Left renal cortex interstitium (tissue), 4 donors: ENCODE measurements at places on chromosomes 1 and 21. TPM values are rescaled to one million over a fixed set of nuclear protein-coding genes. Genes with fewer than 3 reads are reported as not detected.

DNA sequence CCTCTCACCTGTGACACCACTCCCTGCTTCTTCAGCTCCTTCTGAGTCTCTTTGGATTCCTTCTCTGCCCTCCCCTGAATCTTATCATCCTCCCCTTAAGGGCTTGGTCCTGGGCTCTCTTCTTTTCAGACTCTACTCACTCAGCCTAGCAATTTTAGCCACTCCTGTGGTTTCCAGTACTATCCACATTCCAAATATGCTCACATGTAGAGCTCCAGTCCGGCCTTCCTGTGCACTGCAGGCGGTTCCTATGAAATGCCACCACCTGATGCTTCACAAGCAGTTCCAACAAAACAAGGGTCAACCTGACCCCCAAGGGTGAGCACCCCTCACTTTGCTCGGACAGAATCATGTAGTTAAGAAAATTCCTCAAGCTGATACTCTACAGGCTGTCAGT, 35.9 kb downstream of the MAB21L3 start:
- no peak for DNase-seq

DNA sequence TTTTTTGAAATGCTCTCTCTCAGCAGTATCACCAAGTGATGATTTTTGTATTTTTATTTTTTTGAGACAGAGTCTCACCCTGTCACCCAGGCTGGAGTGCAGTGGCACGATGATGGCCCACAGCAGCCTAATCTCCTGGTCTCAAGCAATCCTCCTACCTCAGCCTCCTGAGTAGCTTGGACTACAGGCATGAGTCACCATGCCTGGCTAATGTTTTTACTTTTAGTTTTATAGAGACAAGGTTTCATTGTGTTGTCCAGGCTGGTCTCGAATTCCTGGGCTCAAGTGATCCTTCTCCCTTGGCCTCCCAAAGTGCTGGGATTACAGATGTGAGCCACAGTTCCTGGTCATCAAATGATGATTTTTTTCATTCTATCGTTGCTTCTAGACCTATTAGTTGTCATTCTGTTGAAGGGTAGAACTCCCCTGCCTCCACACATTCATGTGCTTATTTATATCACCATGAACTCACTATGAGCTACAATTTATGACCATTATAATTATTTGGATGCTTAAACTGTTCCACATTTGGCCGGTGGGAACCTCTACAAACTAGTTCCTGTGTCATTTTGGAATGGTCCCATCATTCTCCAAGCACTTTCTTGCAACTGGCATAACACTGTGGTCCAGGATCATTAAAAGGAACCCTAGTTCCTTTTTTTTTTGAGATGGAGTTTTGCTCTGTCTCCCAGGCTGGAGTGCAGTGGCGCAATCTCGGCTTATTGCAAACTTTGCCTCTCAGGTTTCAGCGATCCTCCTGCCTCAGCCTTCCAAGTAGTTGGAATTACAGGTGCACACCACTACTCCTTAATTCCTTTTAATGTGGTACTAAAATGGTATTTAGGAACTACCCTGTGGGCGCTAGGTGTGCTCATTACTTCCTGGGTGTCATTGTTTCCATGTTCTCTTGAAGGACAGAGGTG, 20.2 kb upstream of the TOR3A start:
- no peak for DNase-seq

Gene FNBP1L
- polyA plus RNA-seq, result 135 TPM

DNA sequence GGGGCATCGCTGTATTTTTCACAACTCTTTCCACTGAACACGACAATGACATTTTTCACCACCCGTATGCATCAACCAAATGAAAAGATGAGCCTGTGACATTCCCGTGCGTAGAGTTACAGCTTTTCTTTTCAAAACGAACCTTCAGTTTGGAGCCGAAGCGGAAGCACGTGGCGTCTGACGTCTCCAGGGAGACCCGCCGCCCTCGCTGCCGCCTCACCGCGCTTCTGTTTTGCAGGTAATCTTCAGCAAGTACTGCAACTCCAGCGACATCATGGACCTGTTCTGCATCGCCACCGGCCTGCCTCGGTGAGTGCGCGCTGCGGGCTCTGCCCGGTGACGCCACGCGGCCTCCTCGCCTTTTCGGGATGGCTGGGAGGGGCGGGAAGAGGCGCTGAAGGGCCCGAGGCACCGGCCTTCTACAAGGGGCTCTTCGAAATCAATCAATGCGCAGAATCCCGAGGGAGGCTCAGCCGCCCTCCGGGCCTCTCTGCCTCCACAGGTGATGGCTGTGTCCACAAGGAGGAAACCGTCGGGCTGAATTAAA, 32.6 kb downstream of the PDE9A start:
- no peak for DNase-seq
